Mucosa of gallbladder (tissue), 1 donor: ENCODE measurements at places on chromosomes 13 and 19.

DNA sequence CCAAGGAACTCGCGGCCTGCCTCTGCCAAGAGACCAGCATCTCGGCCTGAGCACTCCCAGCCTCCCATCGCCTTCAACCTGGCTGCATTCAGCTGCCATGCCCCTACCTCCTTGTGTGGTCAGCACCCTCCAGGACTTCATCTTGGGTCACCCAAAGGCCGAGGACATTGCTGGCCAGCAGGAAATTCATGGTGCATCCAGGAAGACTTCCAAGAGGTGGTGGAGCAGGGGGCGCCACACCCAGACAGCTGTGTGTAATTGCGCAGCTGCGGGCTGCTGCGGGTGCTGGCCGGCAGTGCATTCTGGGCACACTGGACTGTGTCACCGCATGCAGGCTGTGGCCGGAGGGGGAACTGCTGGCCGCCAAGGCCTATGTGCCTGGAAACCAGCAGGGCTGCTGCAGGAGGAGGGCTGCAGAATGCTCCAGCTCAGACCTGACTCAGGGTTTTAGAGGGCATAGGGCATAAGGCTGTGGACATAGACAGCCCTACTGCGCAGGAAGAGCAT is 164.3 kb upstream of the TUBA3C start:
- DNase-seq, result no peak

GRCh38 chr13:40540328-40541044 is 126.0 kb downstream of the FOXO1 start:
- peak; percentile 34 for DNase-seq

- no peak for DNase-seq
Observed at GRCh38 chr19:55112777-55113569, 4.5 kb downstream of the PPP1R12C start.

DNA sequence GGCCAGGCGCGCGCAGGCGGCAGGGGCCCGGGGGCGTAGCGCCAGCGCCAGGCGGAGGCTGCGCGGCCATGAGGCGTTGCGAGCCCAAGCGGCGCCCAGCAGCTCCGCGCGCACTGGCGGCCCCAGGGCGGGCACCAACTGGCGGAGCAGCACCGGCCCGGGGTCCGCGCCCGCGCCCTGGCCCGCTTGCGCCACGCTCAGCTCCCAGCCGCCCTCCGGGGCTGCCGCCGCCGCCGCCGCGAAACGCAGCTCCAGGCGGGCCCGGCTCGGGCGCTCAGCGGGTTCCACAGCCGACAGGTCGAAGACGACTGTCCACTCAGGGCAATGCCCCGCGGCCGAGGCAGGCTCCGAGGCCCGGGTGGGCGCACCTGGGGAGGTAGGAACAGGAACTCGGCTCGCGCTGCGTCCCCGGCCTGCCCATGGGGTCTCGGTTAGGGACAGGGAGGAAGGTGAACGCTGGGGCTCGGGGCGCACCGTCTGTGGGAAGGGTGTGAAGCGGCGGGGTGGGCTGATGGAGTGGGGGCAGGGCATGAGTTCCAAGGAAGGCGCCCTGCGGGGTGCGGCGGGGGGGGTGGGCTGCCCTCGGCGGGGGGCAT is 26.8 kb downstream of the CERS1 start:
- no peak for DNase-seq

GRCh38 chr19:37999309-38000213 is 92.6 kb downstream of the SIPA1L3 start:
- DNase-seq, result no peak

- no peak for DNase-seq
Observed at GRCh38 chr19:42693760-42694350, 46.4 kb downstream of the PSG3 start.

DNA sequence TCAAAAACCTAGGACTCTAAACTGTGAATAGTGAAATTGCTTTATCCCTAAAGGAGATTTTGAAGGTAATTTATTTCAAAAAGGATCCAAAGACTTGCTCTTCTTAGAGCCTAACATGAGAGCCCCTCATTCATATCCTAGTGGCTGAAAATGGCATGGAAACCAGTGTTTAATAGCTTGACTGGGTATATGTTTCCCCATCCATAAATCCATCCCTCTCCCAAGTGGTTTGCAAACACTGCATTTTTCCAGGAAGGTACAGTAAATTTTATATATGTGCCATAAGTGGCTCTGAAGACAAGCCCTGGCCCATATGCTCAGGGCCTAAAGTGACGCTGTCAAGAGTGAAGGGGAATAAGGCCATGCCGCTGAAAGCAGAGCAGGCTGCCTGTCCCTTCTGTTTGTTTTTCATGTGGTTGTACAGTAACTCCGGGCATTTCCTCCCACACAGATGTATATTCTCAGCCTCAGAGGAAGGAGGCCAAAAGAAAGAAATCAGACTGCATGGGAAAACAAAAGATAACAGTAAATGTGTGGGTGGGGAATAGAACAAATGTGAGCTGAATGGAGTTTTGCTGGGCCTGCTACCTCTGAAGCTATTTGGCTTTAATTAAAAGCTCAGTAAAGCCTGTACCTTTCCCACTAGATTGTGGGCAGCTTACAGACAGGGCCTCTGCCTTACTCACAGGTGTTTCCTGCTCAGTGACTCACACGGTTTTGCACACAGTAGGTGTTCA is 181.9 kb downstream of the PCDH9 start:
- no peak for DNase-seq

DNA sequence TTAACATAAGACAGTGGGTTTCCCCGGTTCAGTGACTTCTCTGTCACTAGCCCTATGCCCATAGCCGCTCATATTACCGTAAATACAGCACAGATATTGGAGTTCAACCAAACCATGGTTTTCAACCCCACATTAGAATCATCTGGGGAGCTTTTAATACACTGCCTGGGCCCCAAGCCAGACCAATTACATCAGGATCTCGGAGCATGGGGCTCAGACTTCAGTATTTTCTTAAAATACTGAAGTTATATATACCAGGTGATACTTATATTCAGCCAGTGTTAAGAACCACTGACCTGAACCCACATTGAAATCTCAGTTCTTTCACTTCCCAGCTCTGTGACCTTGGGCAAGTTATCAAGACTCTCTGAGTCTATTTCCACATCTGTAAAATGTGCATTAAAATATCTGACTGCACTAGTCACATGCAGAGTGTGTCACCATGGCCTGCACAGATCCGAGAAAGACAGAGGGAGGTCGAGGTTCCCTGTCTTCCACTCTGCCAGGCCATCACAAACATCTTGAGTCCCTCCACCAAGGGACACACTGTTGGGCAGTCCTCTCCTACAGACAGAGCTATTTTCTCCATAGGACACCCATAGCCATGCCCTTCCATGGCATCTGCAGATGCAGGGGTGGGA is 32.2 kb upstream of the IPO5 start:
- DNase-seq, result no peak
